Skin of body (tissue), 3 donors: ENCODE measurements at places on chromosomes 7 and 10. TPM values are rescaled to one million over a fixed set of nuclear protein-coding genes. Genes with fewer than 3 reads are reported as not detected.

DNA sequence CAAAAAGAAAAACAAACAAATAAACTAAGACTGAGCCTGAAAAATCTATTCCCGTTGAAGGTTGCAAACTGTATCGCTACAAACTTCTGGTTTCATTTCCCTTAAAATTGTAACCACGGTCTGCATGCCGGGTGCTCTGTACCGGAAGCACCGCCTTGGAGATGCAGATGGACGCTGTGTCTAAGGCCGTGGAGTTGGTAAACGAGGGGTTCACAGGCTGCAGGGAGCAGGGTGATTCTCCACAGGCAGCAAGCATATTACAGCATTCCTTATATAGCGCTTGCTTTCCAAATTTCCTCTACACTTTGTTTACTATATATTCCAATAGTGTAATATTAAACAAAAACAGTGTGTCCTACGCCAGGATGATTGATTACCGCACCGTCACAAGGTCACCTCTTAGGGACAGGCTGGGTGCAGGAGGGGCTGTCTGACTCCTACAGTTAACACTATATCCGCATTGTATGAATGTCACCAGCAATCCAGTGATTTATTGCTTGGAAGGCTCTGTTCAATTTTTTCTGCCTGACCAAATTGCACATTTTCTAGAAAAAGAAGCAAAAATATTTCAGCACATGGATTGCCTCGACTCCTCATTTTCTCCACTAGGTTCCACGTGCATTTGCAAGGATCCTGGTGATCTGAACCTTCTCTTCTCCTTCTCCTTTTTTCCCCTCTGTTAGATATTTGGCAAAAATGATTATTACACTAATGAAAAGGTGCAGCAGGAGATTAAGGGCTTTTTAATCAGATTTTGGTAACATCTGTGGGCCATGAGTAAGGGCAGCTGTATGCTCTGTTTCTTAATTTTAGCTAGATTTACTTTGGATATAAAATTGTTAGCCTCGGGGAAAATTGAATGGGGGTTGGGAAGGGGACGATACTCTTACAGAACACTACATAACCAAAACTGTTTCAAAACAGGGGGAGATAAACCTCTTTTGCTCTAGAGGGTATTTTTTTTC lies 325.8 kb upstream of the MGMT start:
- no peak for DNase-seq

GRCh38 chr7:13508586-13508985 lies 480.9 kb downstream of the ETV1 start:
- DNase-seq: no peak

GRCh38 chr10:76920581-76920980 lies 717.0 kb downstream of the KCNMA1 start:
- DNase-seq: no peak

DNA sequence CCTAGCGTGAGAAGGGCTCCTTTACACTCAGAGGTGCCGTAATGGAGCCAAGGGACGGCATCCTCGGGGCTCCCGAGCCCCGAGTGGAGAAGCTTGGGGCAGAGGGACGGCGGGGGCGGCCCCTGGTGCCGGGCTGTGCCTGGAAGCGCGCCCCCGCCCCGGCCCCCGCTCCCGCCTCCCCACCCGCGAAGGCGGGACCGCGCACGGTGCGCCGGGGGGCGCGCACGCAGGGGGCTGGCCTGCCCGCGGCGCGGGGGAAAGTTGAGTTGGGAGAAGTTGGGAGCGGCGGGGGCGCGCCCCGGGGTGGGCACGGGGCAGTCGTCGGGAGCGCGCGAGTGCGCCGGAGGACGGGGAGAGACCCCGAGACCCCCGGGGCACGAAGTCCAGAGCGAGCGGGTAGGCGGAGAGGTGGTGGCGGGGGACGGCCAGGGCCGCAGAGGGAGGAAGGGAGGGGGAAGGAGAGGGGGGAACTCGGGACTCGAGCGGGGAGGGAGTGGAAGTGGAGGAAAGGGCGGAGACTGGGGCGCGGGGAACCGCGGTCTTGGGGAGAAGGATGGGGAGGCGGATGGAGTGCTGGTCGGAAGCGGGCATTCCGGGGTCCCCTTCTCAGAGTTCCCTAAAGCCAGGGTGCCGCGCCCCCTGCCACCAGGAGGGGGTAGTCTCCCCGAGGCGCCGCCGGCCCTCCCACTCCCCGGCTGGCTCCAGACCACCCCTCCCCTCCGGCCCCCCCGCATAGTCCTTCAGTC lies at the start of gene SLC4A2:
TSS of gene SLC4A2 (plus strand) at position 223 of the 746 bp plus-strand sequence. CDS start 2,399 bp downstream, outside the sequence.
- peak; percentile 82 for DNase-seq

GRCh38 chr7:145978769-145979168 lies 137.8 kb upstream of the CNTNAP2 start:
- DNase-seq: no peak

- no peak for DNase-seq
These were observed 68.8 kb upstream of the ABLIM1 start for GRCh38 chr10:114726820-114727271.

GRCh38 chr10:67075491-67075971 lies 149.7 kb downstream of the LRRTM3 start:
- DNase-seq: no peak

DNA sequence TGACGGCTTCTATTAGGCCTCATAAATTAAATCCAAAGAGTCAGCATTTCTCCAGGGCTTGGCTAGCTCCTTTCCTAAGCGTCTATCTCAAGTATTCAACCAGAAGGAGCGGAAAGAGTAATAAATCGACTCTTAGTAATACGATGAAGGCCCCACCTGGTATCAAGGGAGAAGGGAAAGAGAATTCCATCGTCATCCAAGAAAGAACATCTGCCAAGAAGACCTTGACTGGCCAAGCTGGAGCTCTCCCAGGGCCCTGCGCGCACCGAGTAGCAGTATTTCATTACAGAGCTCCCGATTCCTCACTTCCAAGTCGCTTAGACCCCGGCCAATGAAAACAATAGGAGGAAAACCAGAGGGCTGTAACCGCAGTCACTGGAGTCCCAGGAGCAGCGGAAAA lies 178.0 kb upstream of the FRMD4A start:
- peak; percentile 90 for DNase-seq

GRCh38 chr7:116577320-116577871 lies 52.6 kb downstream of the CAV1 start:
- no peak for DNase-seq

DNA sequence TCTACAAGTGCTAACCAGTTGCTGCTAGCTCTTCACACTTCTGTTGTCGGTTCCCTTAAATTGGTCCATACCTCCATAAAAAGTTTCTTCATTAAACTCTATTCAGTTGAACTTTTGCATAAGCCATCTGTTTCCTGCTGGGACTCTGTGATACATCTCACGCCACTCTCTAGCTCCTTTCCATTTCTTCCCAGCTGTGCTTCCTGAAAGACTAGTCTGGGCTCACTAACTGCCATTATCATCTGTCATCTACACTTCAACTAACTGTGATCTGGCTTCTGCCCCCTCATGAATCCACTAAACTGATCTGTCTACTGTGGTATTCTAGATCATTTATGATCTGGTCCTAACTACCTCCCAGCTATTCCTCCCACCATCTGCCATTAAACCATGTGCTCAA lies 78.3 kb downstream of the ELAPOR2 start:
- no peak for DNase-seq

- DNase-seq: no peak
These were observed 194.0 kb upstream of the KCND2 start for GRCh38 chr7:120079022-120079421.

- no peak for DNase-seq
These were observed 188.4 kb upstream of the IGFBP3 start for GRCh38 chr7:46109437-46109836.

DNA sequence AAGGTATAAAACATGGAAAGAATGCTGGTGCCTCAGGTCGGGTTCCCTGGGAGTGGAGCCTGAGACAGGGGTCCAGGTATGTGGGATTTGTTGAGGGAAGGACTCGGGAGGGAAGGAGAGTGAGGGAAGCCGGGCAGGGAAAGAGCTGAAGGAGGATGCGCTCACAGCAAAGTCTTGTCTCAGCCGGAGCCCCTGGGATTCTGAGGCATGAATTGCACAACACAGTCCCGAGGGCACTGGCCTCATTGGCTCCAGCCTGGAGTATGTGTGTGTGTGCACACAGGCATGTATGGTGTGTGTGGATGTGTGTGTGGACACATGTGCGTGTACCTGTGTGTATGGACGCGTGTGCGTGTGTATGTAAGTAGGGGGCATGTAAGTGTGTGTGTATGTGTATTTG lies 87.4 kb downstream of the WDFY4 start:
- no peak for DNase-seq

GRCh38 chr10:46215426-46215825 lies 71.4 kb upstream of the ANTXRL start:
- DNase-seq: no peak

DNA sequence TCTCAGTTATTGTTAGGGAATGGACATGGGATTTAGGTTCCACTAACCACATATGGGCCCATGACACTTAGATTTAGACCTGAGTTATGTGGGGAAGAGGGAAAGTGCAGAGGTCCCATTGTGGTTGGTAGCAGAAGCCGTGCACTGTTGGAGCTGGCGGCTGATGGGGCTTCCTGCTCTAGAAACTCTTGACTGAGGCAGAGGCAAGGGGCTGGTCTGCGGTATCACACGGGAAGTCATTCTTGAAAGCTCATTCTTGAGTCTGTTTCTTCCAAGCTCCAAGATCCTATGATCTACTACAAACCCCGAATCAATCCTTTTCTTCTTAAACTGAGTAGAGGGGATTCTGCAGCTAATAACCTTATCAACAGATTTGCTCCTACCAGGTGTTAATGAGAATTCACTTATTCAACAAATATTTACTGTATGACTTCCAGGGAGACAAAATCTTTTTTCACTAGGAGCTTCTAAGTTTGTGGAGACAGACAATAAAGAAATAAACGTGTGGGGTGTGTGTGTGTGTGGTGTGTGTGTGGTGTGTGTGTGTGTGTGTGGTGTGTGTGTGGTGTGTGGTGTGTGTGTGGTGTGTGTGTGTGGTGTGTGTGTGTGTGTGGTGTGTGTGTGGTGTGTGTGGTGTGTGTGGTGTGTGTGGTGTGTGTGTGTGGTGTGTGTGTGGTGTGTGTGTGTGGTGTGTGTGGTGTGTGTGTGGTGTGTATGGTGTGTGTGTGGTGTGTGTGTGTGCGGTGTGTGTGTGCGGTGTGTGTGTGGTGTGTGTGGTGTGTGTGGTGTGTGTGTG lies 57.1 kb downstream of the AOC1 start:
- no peak for DNase-seq

DNA sequence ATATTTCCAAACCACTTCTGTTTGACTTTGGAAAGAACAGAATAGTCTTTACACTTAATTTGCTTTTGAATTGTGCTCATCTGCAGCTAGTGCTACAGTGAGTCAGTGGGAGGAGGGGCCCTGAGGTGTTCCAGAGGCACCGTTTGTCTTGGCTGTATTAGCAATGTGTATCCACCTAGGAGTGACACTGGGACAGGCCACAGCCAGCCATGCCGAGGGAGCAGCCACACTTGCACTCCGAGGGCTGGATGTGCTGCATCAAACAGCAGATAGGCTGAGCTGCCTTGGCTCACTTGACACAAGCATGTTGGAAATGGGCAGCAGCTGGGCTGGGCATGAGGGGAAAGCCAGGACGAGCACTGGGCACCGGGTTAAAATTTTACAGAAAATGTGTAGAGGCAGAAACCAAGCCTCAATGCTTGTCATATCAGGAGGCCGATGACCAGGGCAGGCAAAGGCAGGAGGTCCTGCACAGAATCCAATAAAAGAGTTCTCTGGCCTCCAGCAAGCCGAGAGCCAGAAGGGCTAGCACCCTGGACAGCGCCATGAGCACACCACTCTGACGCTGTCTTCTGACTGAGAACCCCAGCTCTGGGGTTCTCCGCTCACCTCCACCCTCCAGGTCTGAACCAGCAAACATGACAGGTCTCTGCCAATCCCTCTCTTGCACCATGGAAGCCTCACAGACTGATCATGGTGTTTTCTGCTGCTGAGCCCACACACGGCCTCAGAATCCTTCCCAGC lies 163.3 kb downstream of the GRID1 start:
- DNase-seq: no peak

DNA sequence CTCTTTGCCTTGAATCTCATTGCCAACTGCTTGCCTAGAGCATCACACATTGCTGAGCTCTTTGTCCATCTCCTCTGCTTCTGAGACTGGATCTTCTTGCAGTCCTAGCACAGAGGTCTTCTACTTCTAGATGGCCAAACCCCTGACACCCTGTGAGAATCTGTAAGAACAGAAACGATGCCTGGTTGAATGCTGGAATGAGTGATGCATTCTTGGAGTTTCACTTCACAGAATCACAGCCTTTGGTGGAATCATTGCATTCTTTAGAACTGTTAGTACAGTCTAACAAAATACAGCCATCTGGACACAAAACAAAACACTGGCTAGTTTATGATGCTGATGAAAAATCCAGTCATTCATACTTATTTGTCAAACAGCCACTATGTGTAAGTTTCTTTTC lies 141.7 kb upstream of the ITGB1 start:
- no peak for DNase-seq

- no peak for DNase-seq
These were observed 1027.0 kb upstream of the AUTS2 start for GRCh38 chr7:68571286-68571685.

- DNase-seq: peak; percentile 13
These were observed 181.9 kb downstream of the TMEM26 start for GRCh38 chr10:61271127-61271780.

DNA sequence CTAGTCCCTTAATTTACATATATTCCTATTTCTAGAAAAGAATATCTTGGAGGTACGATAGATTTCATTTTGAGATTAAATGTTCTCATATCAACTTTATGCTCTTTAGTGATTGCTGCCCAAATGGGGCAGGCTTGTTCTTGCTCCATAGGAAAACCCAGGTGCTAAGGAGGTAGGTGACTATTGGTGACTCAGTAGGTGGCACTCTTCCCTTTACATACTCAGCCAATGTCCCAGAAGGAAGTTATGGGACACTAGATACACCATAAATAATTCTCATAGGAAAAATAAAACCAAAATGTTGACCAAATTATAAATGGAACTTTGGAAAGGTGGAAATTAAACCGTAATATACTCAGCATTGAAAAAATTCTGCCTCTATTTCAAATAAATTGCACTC lies 4.0 kb downstream of the SKAP2 start:
- no peak for DNase-seq

SLC29A3 gene
- 2.2 TPM for total RNA-seq

INTS15 gene
- 16.2 TPM for total RNA-seq

CACNB2 gene
- total RNA-seq: 2.6 TPM

MKX gene
- total RNA-seq: 4.0 TPM

SLC26A5 gene
- 0.20 TPM for total RNA-seq

AOAH gene
- total RNA-seq: 5.8 TPM

ZP3 gene
- 0.79 TPM for total RNA-seq

FBXL13 gene
- 2.8 TPM for total RNA-seq

HOXA9 gene
- 9.6 TPM for total RNA-seq

RBP4 gene
- 55.5 TPM for total RNA-seq

MXI1 gene
- total RNA-seq: 44.5 TPM

PCLO gene
- total RNA-seq: 3.8 TPM

MYOF gene
- total RNA-seq: 90.4 TPM
